ENCODE measurements at places on chromosomes 11 and 22. TPM values are rescaled to one million over a fixed set of nuclear protein-coding genes. Genes with fewer than 3 reads are reported as not detected.

Gene RPLP2
- 334 TPM for total RNA-seq

Gene CARNS1
- total RNA-seq: 0.16 TPM

Gene FZD4
- 33.6 TPM for total RNA-seq

Gene BTBD18
- not detected for total RNA-seq

Gene SOX6
- 0.32 TPM for total RNA-seq

Gene FTH1
- 1,092 TPM for total RNA-seq

Gene KRTAP5-10
- total RNA-seq: not detected

Gene ZNF202
- total RNA-seq: 3.9 TPM

Gene NOL12
- 25.5 TPM for total RNA-seq

Gene EFCAB6
- 2.7 TPM for total RNA-seq

Gene COMMD9
- total RNA-seq: 20.3 TPM

Gene ZBED4
- total RNA-seq: 3.8 TPM

Gene TMEM191B
- not detected for total RNA-seq

Gene PRODH
- total RNA-seq: under 0.01 TPM

Gene CRYAB
- 11.9 TPM for total RNA-seq

Gene TTLL8
- total RNA-seq: not detected

Gene KCNJ1
- total RNA-seq: under 0.01 TPM

Gene IGSF22
- not detected for total RNA-seq

Gene MMP27
- not detected for total RNA-seq

Gene ACRV1
- total RNA-seq: not detected

Data from bronchial smooth muscle cell (primary cell).